ENCODE measurements at places on chromosomes 7 and 10.

GRCh38 chr7:110534241-110534931 is 556.5 kb upstream of the LRRN3 start:
- DNase-seq, result no peak

- DNase-seq, result no peak
Observed at GRCh38 chr7:1769286-1770200, 99.5 kb downstream of the ELFN1 start.

GRCh38 chr7:142797391-142798377 is 26.9 kb downstream of the PRSS2 start:
- no peak for DNase-seq

- no peak for DNase-seq
Observed at GRCh38 chr7:2663121-2663886, 24.7 kb upstream of the AMZ1 start.

GRCh38 chr7:127704211-127704610 is 52.2 kb downstream of the SND1 start:
- DNase-seq, result no peak

GRCh38 chr7:13240349-13240748 is 552.9 kb downstream of the ARL4A start:
- no peak for DNase-seq

- DNase-seq, result no peak
Observed at GRCh38 chr7:45026013-45026412, 26.0 kb downstream of the CCM2 start.

DNA sequence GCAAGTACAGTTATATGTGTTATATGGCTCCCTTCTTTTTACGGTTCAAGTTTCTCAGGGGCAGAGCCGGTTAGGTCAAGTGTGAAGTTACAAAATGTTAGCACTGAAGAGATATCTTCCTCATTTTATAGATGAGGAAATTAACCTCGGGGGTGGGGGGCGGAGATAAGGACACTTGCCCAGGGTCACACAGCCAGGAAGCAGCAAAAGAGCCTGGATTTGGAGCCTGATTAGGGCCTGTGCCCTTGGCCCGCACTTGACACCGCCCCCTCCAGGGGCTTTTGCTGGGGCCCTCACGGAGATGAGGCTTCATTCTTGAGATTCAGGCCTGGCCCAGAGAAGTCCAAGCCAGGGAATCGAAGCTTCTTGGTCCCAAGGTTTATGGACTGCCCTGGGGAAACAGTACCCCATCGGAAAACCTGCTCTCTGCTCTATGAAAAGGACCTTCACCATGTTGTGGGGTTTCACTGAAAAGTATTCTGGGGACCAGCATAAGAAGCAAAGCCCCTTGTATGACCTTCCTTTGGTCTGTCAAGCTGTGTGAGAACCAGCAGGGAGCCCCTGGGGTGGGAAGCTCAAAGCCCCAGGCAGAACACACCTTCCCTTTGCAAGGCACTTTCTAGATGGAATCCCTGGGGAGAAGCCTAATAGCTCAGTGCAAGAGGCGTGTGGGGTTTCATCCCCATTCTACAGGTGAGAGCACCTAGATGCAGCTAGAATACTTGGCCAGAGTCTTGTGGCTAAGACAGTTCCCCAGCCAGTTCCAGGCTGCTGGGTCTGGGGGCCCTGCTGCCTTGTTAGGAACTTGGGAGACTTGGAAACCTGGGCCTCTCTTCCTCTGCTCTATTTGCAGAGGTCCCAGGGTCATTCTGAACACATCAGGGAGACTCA is 21.9 kb downstream of the UNC5B start:
- peak; percentile 43 for DNase-seq

- no peak for DNase-seq
Observed at GRCh38 chr10:692682-693351, 3.3 kb upstream of the DIP2C start.

GRCh38 chr7:96728139-96728538 is 18.5 kb upstream of the SEM1 start:
- DNase-seq, result no peak

DNA sequence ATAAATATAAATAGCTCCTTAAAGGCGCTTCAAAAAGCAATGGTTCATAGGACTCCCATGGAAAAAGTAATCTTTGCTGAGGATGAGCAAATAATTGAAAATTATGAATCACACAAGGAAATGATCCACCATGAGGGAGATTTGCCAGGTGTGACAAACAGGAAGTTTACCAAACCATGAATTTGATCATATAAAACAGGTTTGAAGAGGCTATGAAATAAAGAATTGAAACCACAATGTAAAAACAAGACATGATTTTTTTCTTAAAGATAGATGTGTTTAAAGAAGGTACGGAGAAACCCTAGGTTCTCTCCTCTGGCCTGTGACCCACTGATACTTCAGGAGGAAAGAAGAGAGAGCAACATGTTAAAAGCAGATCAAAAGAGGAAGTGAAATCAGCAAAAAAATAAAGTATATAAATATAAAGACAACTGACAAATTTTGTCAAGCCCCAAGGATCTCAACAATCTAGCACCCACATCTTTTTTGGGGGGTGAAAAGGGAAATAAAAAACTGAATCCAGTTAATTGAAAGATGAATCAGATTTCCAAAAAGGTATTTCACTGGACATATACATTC is 111.3 kb upstream of the ASAH2 start:
- no peak for DNase-seq

DNA sequence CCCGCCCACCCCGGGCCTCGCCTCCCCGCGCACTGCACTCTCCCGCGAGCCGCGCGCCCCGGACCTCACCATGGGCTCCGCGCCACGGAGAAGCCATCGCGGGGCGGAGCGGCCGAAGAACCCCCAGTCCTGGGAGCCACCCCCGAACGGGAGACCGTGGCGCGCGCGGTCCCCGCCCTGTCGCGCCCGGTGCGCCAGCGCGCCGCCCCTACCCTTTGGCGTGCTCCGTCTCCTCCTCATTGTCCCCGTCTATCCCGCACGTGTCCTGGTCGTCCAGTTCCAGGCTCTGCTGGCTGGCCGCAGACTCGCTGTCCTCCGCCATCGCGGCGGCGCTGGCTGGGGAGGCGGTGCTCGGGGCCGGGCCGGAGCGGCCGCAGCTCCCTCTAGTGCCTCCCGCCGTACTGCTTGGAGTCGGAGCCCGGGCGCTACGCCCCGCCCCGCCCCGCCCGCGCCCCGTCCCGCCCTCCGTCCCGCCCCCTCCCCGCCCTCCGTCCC is at the start of gene NMT2:
Gene NMT2 (minus strand): TSS at position 403 of the 495 bp plus-strand sequence. CDS start 81 bp downstream, at position 322.
- DNase-seq, result peak; percentile 75

GRCh38 chr10:73251683-73252444 is 580 bp downstream of the MRPS16 start:
- DNase-seq, result no peak

DNA sequence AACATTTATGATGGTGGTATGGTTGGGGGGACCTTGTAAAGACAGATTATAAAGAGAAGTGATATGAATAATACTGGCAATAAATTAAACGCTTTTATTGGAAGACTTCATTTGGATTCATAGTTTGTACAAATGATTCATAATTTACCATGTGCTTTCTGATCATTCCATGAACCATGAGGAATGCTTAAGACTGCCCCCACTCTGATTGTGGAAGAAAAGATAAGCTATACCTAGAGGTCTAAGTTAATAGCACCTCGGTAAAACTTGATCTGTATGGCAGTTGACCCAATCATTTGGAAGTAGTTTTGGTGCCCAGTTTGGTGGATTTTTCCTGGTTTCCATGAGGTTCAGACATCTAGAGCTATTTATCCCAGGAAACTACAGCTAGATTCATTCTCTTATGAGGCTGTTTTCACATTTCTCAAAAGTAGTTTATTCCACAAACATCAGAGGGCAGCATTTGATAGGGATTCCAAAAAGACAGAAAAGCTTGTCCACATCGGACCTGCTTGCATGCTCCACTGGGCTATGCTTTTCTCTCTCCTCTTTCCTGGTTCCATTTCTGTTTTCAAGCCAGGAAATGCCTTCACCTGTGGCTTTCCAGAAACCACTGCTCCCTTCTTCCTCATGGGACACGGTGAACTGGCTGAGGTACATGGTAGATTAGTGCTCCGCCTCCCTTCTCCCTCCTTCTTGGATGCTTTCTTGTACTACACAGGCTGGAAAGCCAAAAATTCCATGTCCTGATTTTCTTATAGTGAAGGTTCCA is 29.2 kb downstream of the TFAM start:
- DNase-seq, result no peak

GRCh38 chr10:88413412-88413811 is 169.7 kb downstream of the RNLS start:
- DNase-seq, result no peak

DNA sequence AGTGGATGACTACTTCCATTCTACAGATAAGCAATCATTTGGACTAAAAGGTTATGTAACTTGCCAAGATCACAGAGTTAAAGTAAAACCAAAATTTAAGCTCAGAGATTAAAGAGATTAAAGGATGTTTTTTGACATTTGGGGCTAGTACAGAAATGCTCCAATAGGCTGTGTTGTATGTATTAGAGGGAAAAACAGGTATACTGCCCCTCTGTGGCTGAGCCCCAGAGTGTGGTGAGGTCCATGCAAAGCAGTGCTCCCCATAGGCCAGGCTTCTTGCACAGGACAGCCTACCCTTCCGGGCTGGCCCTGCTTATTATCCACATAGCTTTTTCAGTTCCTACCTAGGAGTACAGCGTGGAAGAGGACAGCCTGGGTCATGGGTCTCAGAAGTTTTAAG is 322.8 kb downstream of the POM121L12 start:
- no peak for DNase-seq

GRCh38 chr7:151351027-151351426 is 9.4 kb downstream of the NUB1 start:
- no peak for DNase-seq

GRCh38 chr10:35882422-35883150 is 240.5 kb upstream of the FZD8 start:
- DNase-seq, result no peak

DNA sequence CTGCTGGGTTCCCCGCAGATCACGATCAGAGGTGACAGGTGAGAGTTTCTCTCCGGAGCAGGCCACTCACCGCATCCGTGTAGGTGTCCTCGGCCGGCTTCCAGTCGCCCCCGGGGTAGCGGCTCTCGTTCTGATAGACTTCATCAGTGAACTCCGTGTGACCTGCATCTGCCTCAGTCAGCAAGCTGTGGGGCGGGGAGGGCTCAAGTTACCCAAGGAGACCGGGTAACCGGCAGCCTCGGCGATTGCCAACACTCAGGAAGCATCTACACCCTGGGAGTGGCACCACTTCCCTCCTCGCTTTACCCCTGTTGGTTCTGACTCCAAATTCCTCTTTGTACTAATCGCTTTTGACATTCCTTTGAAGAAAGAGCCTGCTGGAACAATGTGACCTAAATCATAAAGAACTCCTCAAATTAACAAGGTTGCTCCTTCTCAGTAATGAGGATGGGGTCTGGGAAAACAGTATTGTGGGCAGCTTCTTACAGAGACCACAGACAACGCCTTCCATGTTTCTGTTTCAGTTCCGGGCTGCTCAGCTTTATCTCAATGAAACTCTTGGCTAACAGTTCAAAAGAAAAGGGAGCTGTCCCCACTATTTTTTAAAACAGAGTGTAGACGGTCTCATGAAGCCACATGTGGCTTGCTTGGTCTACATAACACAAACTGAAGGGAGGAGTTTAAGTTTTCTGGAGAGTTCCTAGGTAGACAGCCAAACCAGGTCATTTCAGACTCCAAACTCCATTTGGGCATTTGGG is 118.1 kb downstream of the MYOF start:
- DNase-seq, result no peak

- no peak for DNase-seq
Observed at GRCh38 chr10:12327074-12327473, 22.3 kb upstream of the CAMK1D start.

DNA sequence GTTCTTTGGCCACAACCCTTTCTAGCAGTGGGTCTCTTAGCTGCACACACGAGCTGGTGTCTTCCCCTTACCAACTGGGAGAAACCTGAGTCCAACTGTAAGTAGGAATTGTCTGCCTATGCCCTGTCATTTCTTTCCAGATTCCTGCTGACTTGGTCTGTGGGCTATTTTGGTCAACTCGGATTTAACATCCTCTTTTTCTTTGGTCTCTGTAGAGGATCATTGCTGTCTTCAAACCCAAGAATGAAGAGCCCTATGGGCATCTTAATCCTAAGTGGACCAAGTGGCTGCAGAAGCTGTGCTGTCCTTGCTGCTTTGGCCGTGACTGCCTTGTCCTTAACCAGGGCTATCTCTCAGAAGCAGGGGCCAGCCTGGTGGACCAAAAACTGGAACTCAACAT is 10.3 kb downstream of the PI4K2A start:
- no peak for DNase-seq

- no peak for DNase-seq
Observed at GRCh38 chr10:61100887-61101286, 156.9 kb upstream of the RHOBTB1 start.

Measured in AML-193 (cell line).